Activated CD8-positive, alpha-beta T cell treated with anti-CD3 and anti-CD28 coated beads, Interleukin-2, amount 10 ng/mL, durations not matched to agents 7 days and 5 days (primary cell): ENCODE measurements at places on chromosomes 2 and 18. TPM values are rescaled to one million over a fixed set of nuclear protein-coding genes. Genes with fewer than 3 reads are reported as not detected.

Gene ALPP
- total RNA-seq: not detected

Gene HJURP
- total RNA-seq: 128 TPM

Gene IL36G
- not detected for total RNA-seq

Gene RBKS
- total RNA-seq: 1.6 TPM

Gene PPIG
- 56.6 TPM for total RNA-seq

Gene LRP1B
- not detected for total RNA-seq

Gene C2orf80
- not detected for total RNA-seq

Gene ZSWIM2
- not detected for total RNA-seq
